ENCODE measurements at places on chromosomes 3 and 15. TPM values are rescaled to one million over a fixed set of nuclear protein-coding genes. Genes with fewer than 3 reads are reported as not detected.

The SI gene
- not detected for total RNA-seq

GRCh38 chr3:43180694-43181093 lies 74.8 kb upstream of the POMGNT2 start:
- no peak for DNase-seq

- no peak for DNase-seq
Measured at GRCh38 chr3:171039674-171040073, 13.2 kb upstream of the SLC2A2 start.

DNA sequence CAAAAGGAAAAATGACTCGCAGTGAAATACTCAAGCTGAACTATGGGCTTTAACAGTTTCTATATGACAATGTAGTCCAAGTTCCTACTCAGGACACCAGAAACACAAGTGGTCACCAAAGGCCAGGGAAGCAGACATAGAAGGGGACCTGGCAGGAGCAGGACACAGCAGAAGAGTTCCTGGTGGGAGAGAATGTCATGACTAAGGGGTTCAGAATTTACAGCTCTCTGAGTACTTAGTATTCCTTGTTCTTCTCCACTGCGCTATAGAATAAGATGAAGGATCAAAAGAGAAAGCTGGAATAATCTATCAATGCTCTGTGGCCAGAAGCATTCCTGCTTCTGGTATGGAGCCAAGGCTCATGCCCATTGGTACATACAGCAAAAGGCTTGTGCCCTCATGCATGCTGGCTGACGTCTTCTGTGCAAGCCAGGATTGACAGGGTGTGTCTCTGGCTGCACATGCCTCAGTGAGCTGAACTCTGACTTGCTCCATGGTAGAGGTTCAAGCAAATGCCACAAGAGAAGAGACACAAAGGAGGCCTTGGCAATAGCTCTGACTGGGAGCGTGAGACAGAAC lies 128.7 kb upstream of the SLC2A2 start:
- DNase-seq = peak; percentile 95

- no peak for DNase-seq
Measured at GRCh38 chr3:123078101-123078500, 11.3 kb downstream of the PDIA5 start.

- DNase-seq = peak; percentile 96
Measured at GRCh38 chr3:138594150-138594934, at the start of gene CEP70. TSS of gene CEP70 (minus strand) at chr3:138594260. CDS start at chr3:138572927, 21,333 bp downstream.

The RBSN gene
- 24.7 TPM for total RNA-seq

DNA sequence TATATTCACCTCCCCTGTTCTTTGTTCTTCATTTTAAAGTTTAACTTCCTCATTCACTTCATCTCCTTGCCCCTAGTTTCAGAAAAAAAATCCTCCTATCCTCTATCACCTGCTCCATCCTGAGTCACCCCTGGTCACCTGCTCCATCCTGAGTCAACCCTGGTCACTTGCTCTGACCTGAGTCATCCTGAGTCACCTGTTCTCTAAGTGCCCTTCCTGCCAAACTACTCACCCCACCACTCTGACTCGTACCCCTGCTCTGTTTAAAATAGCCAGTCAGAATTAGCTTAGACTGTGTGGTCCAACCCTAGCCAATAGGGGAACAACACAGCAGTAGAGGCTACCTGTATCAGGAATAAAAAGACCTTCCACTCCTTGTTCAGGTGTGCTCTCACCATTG lies 716.9 kb downstream of the ZBBX start:
- peak; percentile 86 for DNase-seq

GRCh38 chr15:93068581-93069199 lies 20.3 kb downstream of the RGMA start:
- no peak for DNase-seq

The SERP1 gene
- 144 TPM for total RNA-seq

- DNase-seq = peak; percentile 90
Measured at GRCh38 chr3:112671930-112672715, 31.2 kb upstream of the CCDC80 start.

The PLA2G4D gene
- total RNA-seq = not detected

The CTXN2 gene
- 0.05 TPM for total RNA-seq

DNA sequence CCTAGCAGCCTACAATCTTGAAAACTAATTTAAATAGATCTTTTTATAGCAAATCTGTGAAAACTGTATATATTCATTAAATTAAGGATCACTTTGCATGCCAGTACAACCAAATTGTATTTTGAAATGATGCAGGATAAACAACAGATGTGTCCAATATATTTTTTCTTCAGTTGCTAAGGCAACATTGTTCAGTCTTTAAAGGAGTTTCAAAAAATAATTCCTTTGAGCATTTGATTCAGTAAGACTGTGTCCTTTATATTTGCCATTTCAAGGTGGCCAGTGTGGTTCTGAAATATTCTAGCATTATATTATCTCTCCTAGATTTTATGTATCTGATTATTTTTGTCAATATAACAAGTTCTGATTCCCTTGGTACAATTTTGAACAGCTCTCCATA lies 254.7 kb downstream of the PLOD2 start:
- no peak for DNase-seq

The IL16 gene
- 0.69 TPM for total RNA-seq

DNA sequence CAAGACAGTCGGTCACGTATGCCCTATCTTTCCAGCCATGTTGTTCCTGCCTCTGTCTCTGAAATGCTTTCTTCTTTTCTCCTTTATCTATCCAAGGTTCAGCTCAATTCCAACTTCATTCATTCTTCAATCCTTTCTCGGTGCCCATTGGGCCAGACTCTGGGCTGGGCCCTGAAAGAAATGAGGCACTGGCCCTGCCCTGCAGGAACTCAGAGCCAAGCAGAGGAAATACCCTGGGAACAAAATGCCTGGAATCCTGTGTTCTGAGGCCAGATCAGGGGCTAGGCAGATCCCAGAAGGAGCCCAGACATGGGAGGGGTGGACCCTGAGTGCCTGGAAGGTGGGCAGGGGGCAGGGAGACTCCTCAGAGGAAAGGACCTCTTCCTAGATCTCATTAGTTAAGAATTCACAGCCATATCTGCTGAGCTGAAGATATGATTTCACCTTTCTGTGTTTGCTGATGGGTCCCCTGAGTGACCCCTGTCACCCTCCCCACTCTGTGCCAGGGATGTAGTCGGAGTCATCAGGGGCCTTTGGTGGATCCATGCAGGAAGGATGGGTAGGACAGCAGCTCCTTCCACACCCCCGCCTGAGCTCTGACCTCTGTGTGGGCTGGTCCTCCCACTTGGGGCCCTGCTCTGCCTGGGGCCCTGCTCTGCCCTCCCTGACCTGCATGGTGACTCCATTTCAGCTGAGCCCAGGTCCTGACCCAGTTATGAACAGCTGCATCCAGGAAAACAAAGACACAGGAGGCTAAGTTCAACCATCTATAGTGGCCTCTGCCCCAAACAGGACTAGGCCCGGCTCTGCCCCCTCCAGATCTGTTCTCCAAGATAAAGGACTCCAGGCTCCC lies 5.3 kb upstream of the DAPK2 start:
- no peak for DNase-seq

DNA sequence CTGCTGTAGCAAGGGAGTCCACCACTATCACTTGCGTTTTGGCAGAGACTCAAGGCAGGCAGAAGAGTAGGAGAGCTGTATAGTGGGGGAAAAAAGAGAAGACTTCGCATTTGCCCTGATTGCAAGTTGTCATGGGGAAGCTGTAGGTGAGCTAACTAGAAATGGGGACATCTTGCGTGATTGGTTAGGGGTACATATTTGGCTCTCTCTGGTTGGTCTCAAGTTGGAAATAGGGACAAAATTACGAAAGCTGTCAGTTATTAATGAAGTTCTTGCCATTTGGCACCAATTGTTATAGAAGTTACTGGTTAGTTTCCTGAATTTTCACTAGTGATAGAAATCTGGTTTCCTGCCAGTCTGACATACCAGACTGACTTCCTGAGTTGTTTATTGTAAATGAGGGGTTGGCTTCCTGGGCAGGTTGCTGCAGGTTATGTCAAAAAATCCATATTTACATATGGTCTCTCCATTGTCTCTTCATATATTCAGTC lies 8.2 kb upstream of the SENP7 start:
- no peak for DNase-seq

The LRTM1 gene
- total RNA-seq = not detected

DNA sequence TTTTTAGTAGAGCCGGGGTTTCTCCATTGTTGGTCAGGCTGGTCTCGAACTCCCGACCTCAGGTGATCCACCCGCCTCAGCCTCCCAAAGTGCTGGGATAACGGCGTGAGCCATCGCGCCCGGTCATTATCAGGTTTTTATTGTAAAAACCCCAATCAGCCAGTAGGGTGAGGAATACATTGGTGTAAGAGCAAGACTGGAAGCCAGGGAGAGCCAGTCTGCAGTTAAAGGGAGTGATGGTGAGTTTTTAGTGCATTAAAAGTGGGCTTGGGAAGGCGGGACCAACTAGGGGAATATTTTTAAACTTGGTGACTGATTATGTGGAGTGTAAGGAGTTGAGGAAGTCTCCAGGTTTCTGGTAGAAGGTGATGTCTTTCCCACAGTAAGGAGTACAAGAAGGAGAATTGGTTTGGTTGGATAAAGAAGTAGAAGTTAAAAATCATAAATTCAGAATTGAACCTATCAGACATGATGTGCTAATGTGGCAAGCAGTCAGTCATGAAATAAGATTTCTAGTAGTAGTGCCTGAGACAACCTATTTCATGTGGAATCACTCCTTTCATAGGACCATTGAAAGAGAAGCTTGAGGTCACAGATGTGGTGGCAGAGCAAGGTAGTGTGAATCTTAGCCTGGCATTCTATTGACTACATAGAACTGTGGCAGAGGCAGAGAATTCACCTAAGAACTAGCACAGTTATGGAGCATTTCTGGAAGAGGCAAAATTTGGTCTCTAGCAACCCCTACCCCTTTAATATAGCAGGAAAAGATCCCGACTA lies 2.4 kb upstream of the DCBLD2 start:
- DNase-seq = peak; percentile 51

DNA sequence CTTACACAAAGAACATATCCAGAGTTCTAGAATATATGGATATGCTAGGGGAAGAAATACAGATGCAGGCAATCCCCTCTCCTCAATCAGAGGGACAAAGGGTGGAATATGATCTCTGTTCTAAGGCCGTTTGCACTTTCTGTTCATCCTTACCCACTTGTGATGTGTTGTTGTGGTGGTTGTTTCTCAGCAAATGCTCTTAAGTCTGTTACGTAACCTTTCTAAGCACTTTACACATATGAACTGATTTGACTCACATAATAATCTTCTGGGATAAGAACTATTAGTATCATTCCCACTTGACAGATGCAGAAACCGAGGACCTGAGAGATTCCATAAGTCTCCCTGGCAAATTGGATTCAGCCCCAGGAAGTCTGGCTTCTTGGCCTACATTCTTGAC lies 40.5 kb downstream of the NGRN start:
- DNase-seq = no peak

DNA sequence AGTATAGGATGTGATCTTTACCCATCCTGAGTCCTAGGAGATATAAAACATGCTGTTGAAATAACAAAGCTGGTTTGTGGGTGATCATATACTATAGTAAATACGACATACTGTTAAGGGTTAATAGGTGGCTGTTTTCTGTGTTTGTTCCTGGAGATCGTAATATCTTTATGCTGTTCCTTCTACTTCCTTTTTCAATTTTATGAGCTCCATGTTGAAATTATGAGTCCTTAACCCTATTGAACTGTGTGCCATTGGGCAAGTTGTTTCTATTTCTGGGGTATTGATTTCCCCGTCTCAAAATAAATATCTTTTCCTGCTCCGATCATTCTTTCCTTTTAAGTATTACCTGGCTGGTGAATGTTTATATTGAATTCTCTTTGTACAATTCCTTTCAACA lies 115.1 kb downstream of the LPP start:
- no peak for DNase-seq

GRCh38 chr15:73082812-73083211 lies 30.5 kb downstream of the NEO1 start:
- peak; percentile 79 for DNase-seq

GRCh38 chr15:72491768-72492167 lies 17.6 kb downstream of the ARIH1 start:
- DNase-seq = peak; percentile 81

The CEMIP gene
- 0.52 TPM for total RNA-seq

DNA sequence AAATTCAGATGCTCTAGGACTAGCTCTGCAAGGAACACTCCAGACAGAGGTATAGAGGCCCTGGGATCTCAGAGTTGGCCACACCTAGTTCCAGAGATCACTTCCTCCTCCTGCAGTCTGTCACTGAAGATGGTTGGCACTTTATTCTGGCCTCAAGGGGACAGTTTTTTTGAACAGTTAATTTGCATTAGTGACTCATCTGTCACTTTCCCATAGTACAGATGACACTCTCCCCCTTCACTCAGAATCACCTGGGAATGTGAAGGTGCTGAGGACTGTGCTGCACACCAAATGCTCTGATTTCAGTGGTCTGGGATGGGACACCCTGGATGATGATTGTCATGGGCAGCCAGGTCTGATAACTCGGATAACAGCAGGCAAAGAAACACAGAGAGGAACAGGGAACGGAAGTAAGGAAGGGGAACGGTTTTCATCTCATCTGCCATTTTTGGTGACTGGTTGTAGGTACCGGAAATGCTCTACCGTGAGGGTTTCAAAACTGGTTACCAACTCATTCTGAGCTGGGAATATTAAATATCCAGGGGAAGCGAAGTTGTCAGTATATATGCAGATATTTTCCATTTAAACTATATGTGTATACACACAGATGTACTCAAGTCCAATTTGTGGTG lies 232.5 kb upstream of the ST8SIA2 start:
- DNase-seq = no peak

GRCh38 chr15:29616512-29616911 lies 205.8 kb downstream of the TJP1 start:
- no peak for DNase-seq

DNA sequence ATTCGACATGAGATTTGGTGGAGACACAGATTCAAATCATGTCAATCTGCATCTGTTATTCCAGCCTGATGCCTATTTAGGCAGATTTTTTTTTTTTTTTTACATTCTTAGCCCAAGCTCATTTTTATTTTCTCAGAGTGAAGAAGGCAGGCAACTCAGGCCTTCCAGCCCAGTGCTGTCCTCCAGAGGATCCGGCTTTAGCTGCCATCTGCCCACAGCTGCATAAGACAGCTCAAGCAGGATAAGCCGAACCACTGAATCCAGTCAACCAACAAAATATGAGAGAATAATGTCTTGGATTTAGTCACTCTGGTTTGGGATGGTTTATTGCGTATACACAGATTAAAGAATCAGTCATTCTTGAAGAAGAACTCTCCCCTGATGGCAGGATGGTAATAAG lies 19.9 kb upstream of the COLQ start:
- no peak for DNase-seq

DNA sequence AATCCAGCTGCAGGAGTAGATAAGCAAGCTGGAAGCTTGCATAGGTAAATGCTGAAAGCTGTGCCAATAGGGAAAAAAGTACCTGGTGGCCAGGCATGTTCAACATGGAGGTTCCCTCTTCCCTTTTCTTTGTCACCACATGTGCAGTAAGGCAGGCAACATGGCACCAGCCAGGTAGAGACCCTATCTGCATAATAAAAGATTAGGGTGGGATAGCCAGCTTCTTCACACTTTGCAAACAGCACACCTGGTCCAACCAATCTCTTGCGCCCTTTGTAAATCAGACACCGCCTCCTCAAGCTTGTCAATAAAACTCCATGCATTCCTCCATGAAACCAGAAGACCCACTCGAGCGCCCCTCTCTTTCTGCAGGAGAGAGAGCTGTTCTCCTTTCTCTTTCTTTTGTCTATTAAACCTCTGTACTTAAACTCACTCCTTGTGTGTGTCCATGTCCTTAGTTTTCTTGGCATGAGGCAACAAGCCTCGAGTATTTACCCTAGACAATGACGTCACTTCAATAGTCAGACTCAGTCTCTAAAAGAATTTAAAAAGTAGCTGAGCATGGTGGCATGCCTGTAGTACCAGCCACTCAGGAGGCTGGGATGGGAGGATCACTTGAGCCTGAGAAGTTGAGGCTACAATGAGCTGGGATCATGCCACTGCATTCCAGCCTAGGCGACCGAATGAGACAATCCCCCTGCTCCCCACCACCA lies 256.3 kb downstream of the SCAPER start:
- DNase-seq = no peak
